ENCODE measurements at places on chromosomes 6 and 20.
A peak's percentile ranks its signal among the peaks of the same experiment; 100 is the strongest.

GRCh38 chr6:122400121-122400450, 634 bp downstream of the HSF2 start:
- H3K36me3 ChIP-seq = no peaks in the 10 kb centered on the region
- peaks cover 11% of the 10 kb centered on the region for H3K4me1 ChIP-seq
- peak overlapping the region; percentile 77 for H3K4me3 ChIP-seq
- H3K27me3 ChIP-seq = no peaks in the 10 kb centered on the region
- DNase-seq = no peak

GRCh38 chr6:52975580-52975979, 19.5 kb downstream of the GSTA4 start:
- no peak overlapping the region for H3K27ac ChIP-seq
- peaks cover 11% of the 10 kb centered on the region for H3K4me1 ChIP-seq
- H3K27me3 ChIP-seq = no peaks in the 10 kb centered on the region
- H3K4me3 ChIP-seq = no peak overlapping the region

DNA sequence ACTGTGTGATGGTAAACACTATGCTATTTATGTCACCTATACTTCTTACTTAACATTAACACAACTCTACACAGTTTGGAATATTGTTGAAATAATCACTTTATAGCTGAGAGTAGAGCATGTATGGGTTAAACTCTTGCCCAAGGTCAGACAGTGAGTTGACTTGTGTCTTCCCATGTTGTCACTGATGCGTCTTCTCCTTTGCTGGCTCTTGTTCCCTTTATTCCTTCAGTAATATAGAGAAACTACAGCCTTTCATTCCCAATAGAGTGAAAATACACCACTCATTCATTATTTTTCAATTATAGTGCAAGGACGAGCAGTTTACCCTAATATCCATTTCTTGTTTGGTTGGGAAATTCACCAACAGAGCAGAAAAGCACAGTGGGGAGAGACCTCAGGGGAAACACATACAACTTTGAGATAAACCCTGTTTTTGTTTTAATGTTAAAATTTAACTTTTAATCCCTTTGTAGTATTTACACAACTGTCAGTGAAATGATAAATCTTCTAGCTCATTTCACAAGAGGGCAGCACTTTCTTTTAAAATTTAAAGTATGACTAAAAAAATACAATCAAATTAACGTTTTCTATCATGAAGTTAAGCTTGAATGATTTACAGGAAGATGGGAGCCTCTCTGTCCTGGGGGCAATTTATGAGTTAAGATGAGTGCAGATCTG, 363.0 kb downstream of the UTRN start:
- H3K27ac ChIP-seq = peak overlapping the region; percentile 74
- DNase-seq = no peak
- H3K4me1 ChIP-seq = peaks cover 60% of the 10 kb centered on the region
- no peaks in the 10 kb centered on the region for H3K27me3 ChIP-seq
- no peaks in the 10 kb centered on the region for H3K36me3 ChIP-seq

DNA sequence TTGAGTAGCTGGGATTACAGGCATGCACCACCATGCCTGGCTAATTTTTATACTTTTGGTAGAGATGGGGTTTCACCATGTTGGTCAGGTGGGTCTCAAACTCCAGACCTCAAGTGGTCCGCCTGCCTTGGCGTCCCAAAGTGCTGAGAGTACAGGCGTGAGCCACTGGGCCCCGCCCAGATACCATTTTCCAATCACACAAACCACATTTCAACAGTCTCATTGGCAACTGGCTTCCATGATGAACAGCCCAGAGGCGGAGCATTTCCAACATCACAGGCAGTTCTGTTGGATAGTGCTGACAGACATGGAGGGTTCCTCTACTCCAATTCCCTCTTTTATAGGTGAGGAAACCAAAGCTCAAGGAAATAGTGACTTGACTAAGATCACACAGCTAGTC, 43.9 kb upstream of the PLCB4 start:
- no peak overlapping the region for H3K4me3 ChIP-seq
- H3K27ac ChIP-seq = no peak overlapping the region
- H3K27me3 ChIP-seq = no peaks in the 10 kb centered on the region
- no peaks in the 10 kb centered on the region for H3K36me3 ChIP-seq
- no peaks in the 10 kb centered on the region for H3K4me1 ChIP-seq
- no peak for DNase-seq

GRCh38 chr6:111727041-111727440, 121.4 kb upstream of the TRAF3IP2 start:
- H3K27me3 ChIP-seq = no peaks in the 10 kb centered on the region
- no peaks in the 10 kb centered on the region for H3K36me3 ChIP-seq
- no peak for DNase-seq
- H3K27ac ChIP-seq = no peak overlapping the region
- H3K4me1 ChIP-seq = no peaks in the 10 kb centered on the region

- no peak overlapping the region for H3K27ac ChIP-seq
- H3K36me3 ChIP-seq = no peaks in the 10 kb centered on the region
- no peak for DNase-seq
Measured at GRCh38 chr6:44665683-44666082, 278.2 kb downstream of the CDC5L start.

- no peaks in the 10 kb centered on the region for H3K27me3 ChIP-seq
- H3K36me3 ChIP-seq = no peaks in the 10 kb centered on the region
- H3K4me1 ChIP-seq = peaks cover 16% of the 10 kb centered on the region
- DNase-seq = no peak
- H3K4me3 ChIP-seq = no peak overlapping the region
Measured at GRCh38 chr6:20708367-20709124, 174.3 kb downstream of the CDKAL1 start.

DNA sequence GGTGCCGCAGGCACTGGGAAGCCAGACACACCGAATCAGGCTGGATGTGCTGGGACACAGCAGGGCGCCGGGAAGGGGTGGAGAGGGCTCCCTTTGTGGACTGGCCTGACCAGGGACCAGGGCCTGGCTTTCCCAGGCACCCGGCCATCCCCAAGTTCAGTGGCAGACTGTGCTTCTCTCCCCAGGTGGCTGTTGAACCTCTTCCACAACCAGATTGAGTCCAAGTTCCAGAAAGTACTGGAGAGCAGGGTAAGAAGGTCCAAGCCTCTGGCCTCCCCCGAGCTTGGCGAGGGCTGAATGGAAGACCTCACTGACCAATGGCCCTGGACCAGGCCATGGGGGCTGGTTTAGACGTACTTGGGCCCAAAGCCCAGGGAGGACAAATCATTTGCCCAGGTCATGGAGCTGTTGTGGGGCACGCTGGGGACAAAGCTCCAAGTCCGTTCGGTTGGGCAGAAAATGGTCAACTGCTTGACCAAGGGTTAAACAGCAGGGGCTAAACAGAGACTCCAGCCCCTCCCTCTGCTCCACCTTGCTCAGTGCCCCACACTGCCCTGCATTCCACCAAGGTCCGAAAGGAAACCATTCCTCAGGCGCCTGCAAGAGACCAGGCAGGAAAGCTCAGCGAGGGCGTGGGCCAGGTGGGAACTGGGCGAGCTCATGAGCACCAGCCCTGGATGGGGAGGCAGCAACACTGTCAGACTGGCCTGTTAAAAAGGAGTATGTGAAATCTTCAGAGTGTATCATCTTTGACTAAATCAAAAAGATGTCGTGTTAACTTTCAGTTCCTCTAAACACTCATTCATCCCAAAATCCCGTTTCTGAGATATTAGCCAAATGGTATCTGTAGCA, 9.1 kb downstream of the LBP start:
- H3K36me3 ChIP-seq = no peaks in the 10 kb centered on the region
- no peak for DNase-seq
- H3K27ac ChIP-seq = no peak overlapping the region

All from body of pancreas (tissue), 4 donors.